C1 segment of cervical spinal cord (tissue), 14 donors: ENCODE measurements at places on chromosomes 6 and 20.
A peak's percentile ranks its signal among the peaks of the same experiment; 100 is the strongest.

DNA sequence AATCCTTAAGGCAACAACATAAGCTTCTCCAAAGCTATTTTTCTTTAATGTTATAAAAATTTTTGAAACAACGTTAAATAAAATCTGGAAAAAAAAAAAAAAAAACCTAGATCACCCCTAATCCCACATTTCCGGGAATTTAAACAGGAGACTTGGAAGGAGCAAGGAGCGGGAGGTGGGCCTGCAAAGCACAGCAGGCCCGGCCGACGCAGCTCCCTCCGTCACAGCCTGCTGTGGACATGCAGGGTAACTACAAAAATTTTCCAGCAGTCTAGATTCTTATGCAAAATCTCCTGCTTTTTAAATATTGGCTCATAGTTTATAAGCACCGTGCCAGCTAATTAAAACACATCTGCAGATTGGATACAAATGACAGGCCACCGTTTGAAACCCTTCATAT is 23.5 kb downstream of the FOXF2 start:
- no peak for DNase-seq

- no peak for DNase-seq
Observed at GRCh38 chr6:48150701-48151100, 39.7 kb upstream of the PTCHD4 start.

DNA sequence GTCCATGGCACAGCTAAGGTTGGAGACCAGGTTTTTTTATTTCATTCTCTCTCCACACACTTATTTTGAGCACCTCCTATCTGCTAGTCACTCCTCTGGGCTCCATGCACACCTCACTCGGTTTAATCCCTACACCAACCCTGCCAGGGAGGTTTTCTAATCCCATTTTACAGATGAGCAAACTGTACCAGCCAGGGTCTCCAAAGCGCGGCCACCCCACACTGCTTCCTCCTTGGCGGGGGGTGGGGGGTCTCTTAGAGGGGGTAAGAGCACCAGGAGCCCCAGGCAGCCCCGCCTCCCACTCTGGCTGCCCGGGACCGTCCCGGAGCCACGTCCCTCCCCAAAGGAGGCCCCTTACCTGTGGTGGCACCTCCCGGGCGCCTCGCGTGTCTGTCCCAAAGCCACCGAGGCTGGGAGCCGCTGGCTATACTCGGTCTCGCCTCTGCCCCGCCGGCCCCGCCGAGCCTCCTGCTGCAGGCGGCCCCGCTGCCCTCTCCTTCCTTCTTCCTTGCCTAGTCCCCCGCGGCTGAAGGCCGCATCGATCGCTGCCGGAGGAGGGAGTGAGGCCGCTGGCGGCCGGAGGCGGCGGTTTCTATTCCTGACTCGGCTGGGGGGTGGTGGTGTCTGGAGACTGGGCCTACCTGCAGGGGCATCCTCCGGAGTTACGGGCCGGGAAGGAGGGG is at the start of gene KCNS1:
Gene KCNS1, minus strand, starts transcription at position 565 of the 683 bp plus-strand sequence. CDS start 1,891 bp downstream, outside the sequence.
- DNase-seq, result no peak

DNA sequence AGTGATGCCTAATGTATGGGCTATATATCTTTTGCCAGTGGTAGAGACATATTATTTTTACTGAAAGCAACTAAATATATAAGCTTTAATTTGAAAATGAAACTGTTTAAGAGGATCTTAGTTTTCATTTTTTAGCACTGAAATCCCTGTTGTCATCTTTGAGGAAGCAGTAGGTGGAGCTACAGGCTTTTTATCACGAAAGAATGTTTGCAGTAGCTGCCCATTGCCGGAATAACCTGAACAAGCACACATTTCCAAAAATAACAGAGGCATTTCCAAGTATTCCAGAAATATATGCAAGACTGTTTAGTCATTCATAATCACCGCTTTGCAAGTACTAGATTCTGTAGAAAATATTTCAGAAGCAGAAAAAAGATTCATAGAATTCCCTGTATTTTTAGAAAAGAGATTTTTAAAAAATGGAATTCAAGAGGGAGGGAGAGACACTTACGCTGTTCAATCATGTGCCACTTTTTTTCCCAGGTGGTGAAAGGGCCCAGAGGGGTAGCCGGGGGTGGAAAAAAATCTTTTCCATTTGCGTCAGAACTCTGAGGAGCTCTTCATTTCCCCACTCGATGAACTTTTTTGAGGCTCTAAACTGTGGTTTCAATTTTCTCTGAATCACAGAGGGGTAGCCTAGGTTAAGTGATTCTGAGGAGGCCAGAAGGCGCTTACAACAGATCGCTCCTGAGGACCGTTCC is 142.5 kb upstream of the FERMT1 start:
- no peak for DNase-seq

DNA sequence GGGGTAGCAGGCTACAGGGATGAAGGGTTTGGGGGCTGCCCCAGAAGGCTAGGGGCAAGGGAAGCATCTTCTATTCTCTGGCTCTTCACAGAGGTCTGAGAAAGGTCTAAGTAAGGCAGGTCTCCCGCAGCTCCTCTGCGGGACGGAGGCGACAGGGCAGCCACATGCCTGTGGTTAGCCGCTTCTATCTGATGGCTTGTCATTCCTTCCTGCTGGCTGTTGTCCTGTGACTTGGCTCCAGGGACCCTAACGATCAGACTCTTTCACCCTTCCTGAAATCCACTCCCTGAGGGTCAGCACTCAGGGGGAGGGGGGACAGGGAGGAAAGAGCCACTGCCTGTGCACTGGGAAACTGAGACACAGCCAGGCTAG is 673 bp downstream of the CST7 start:
- no peak for DNase-seq

GRCh38 chr6:155128977-155129376 is 133.9 kb downstream of the TIAM2 start:
- DNase-seq, result no peak

DNA sequence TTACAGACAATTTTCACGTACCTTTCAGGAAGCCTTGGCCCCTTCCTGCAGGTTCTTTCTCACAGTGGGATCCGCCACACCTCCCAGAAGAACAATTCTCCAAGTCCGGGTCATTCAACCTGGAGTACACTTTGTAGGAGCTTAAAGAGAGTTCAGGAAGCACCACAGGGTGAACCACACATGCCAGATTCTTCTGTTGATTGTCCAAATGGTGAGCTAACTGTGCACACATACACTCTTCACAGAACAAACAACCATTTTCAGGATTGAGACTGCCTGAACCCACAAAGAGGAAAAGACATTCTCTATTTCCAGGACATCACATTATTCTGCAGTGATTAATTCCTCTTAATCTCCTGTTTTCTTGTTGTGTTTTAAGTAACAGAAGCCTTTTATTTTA is 51.0 kb downstream of the SCGN start:
- no peak for DNase-seq

- DNase-seq, result peak; percentile 22
Observed at GRCh38 chr20:57259121-57259937, 7.1 kb downstream of the BMP7 start.

DNA sequence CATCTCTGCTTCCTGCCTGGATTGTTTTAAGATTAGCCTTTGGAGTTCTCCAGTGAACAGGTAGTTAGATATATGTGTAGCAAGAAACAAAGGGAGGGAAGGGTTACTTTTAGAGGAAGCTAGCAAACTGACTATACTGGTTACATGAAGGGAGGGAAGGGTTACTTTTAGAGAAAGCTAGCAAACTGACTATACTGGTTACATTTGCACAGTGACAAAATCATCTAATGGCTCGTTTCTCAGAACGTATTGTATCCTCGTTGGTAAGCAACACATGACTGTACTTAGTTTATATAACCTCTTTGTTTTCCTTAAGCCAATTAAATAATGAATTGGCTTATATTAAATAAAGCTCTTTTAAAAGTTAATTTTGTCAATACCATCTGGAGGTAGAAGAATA is 540.9 kb downstream of the EPM2A start:
- no peak for DNase-seq

DNA sequence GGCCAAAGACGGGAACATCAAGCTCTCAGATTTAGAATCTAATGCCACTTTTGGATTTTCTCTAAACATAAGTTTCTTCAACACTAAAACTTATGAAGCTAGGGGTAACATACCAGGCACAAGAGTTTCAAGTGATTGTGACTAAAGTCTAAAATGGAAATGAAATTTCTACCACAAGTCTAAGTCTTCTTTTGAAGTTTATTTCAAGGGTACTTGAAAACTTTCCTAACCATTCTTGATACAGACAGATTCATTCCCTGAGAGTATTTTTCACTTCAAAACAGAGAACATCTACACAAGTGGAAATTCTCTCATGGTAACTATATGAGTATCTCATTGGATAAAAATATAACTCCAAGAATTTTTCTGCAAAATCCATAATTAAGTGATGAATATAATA is 56.2 kb downstream of the BTBD9 start:
- no peak for DNase-seq

DNA sequence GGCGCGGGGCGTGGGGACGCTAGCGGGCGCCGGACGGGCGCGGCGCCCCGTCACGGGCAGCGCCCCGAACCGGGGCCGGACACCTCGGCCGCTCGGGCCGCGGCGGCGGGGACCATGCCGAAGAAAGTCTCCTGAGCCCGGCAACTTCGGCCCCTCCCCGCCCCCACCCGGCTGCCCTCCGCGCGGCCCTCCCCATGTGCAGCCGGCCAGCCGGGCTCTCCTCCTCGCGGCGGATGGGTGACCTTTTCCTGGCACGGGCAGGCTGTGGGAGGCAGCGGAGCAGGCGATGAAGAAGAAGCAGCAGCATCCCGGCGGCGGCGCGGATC is 278 bp downstream of the UST start:
- DNase-seq, result no peak

DNA sequence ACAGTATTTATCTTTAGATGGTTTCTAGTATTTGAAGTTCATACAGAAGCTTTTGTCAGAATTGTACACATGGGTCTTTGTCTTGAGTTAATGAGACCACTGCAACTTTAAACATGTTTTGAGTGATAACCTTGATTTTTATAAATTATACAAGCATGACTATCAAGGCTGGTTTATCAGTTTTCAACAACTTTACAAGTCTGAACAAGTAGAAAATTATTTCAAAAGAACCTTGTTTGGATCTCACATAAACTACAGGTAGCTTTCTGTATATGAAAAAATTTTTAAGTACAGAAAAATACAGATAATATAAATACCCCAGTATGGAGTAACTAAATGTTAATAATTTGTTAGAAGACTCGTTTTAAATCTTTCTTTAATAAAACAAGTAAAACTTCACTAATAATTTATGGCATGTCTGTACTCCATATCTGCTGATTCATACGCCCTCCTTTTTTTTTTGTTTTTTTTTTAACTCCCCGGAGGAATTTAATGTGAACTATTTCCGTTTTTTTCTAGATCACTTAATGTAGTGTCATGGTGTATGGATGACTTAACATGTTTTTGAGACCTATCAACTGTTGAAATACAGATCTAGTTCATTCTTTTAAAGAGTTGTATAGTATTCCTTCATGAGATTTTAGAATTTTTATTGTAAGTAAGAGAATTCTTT is 18.3 kb downstream of the VAPB start:
- no peak for DNase-seq

DNA sequence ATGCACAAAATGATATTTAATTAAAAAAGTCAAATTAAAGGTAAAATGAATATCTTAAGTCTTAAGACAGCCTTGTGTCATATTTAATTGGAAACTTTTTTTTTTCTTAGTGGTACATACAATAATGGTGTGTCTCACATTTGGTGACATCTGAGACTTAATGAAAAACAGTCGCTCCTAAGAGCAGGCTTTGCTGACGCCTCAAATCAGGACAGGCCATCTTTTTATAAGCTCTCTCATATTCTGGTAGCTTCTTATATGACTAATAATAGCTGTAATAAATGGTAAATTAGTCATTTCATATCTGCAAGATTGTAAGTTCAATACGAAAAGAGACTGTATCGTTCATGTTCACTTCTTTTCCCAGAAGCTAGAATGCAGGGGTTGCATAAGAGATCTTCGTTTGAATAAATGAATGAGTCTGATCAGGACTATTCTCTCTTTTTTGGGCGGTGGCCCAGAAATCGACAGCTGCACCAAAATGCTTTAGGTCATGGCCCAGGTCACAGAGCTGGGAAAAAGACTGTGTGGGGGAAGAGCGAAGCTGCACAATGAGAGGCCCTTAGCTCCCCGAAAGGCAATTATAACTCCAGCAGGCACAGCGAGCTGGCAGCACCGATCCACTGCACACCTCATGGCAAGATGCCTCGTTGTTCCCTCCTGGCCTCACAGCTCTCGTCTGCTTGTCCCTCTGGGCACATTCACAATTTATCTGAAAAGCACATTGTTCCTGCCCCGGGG is 69.4 kb downstream of the NRN1 start:
- DNase-seq, result no peak

DNA sequence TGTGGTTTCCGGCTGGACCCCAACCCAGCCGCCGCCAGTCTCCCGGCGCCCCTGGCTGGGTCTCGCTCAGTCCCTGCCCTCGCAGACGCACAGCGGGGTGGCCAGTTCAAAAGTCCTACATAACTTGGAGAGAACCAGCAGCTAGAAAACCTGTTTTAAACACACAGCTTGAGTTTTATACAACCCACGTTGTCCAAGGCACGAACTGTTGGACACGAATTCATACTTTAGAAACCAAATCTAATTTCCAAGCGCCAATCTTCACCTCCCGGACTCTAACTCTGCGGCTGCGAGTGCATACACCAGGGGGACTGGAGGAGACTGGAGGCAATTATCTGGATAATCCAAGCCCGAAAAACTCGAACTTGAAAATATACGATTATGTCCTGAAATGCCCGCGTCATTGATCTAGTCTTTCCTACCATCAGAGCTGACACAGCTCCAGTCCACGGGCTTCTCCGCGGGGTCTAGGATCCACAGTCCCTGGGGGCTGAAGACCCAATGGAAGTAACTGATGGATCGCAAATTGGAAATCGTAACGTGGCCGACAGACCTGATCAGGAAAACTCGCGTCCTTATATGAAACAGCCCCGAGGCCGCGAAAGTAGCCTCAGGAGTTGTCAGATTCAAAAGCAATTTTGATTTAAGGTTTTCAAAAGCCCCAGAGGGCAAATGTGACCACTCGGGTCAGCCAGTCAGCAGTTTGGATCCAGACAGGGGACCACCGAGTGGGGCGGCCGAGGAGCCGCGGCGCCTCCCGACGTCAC is 843 bp upstream of the HEY2 start:
- peak; percentile 58 for DNase-seq

GRCh38 chr6:166572370-166573261 is 13.9 kb downstream of the RAMACL start:
- DNase-seq, result no peak

GRCh38 chr20:36777576-36777975 is 4.0 kb upstream of the DSN1 start:
- DNase-seq, result no peak

- DNase-seq, result no peak
Observed at GRCh38 chr6:3813150-3813780, 35.9 kb upstream of the FAM50B start.

- DNase-seq, result no peak
Observed at GRCh38 chr6:104324301-104324700, 535.4 kb downstream of the HACE1 start.
